Activated T-cell treated with anti-CD3 and anti-CD28 coated beads for 4 hours (primary cell): ENCODE measurements at places on chromosomes 1 and 21.

GRCh38 chr1:67683316-67683715, 1.7 kb upstream of the GADD45A start:
- no peak for DNase-seq

DNA sequence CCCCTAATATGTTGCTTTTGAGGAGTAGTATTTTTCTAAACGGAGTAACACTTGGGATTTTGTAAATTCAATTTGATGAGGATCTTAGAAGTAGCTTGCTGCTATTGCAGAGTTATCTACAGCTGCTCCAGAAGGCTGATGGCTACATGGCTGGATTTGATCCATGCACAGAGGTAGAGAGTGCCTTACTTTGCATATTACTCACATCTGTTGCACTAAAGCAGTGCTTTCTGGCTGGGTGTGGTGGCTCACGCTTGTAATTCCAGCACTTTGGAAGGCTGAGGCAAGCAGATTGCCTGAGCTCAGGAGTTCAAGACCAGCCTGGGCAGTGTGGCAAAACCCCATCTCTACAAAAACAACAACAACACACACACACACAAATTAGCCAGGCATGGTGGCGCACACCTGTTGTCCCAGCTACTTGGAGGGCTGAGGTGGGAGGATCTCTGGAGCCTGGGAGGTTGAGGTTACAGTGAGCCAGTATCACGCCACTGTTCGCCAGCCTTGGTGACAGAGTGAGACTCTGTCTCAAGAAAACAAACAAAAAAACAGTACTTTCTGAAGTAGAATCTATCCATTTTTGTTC, 24.6 kb downstream of the RALGPS2 start:
- DNase-seq: no peak

DNA sequence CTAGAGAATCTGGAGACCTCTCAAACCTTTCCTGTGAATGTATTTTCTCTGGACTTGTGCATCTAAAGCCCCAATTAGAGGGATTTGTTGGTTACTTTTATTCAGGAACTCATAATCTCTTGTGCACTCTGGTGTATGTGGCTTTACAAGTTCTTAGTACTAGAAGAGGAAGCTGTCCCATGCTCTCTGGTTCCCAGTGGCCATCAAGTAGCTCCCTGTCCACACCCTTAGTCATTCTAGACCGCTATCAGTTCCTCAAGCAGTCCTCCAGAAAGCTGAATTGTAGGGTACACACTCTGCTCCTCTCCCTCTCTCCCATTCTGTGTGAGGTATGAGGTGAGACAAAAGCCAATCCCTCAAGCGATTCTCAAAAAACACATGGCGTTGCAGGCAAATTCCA, 470.3 kb downstream of the PTPRC start:
- DNase-seq: no peak

GRCh38 chr1:95029532-95029931, 43.2 kb downstream of the ALG14 start:
- no peak for DNase-seq

DNA sequence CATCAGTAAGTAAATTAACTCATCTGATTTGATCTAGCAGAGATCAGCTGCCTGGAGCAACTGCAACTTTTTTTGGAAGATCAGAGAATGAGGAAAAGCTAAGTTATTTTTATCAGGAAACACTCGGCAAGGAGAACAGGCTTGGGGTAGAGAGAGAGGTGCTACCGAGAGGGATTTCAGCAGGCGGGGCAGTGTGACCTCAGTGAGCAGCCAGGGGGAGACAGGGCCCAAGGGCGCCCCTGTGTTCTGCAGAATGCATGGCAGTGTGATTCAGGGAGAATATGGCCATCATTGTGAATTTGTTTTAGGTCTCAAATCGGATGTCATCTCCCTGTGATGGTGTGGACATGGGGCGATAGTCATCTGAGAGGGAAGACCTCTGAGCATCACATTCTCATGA, 484.1 kb upstream of the VAMP3 start:
- DNase-seq: no peak

- no peak for DNase-seq
Measured at GRCh38 chr1:40059338-40059959, 18.9 kb downstream of the CAP1 start.

DNA sequence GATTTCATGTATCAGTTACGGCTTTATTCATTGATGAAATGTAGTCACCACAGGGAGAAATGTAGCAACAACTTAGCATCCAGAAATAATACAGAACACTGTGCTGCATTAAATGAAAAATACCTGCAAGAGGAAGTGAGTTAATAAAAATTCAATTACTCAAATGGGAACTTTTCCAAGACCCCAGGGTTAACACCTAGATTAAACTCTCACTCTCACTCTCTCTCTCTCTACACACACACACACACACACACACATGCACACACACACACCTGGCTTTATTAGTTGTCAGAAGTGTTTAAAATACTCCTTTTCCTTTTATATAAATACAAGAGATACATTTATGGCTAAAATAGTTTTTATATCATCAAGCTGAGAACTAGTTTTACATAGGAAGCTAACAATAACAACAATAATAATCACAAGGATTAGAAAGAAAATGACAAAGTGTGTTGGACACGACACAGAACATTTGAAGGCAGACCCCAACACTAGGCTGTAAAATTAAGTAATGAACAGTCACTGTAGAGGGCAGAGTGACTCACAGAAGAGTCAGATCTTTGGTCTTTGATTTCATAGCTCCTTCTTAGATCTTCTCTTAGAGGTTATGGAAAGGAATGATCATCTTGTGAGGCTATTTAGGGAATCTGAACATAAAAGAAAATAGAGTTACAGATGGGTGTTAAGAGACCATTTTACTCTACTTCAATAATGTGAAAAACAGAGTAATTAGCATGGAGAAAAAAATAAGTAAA, 1266.0 kb upstream of the ADGRL2 start:
- no peak for DNase-seq

- DNase-seq: no peak
Measured at GRCh38 chr1:227397354-227397978, 79.2 kb upstream of the CDC42BPA start.

DNA sequence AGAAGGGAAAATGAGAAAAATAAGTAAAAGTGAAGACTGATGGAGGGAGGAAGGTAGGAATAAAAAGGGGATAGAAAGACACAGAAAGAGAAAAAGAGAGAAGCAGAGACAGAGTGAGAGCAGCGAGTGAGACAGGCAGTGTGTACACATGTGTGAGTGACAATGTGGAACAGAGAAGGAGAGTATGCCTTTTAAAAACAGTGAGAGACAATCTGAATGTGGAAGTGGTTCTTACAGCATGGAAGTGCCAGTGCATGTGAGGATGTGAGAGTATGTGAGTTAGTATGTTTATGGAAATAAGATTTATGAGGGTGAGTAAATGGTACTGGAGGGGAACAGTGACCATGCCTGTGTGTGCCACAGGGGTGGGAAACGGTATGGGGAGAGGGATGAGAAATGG, 1.2 kb downstream of the NEGR1 start:
- no peak for DNase-seq

- DNase-seq: no peak
Measured at GRCh38 chr1:224733027-224733911, 117.2 kb downstream of the CNIH3 start.

- DNase-seq: no peak
Measured at GRCh38 chr1:18632218-18632588, 1.6 kb downstream of the PAX7 start.

DNA sequence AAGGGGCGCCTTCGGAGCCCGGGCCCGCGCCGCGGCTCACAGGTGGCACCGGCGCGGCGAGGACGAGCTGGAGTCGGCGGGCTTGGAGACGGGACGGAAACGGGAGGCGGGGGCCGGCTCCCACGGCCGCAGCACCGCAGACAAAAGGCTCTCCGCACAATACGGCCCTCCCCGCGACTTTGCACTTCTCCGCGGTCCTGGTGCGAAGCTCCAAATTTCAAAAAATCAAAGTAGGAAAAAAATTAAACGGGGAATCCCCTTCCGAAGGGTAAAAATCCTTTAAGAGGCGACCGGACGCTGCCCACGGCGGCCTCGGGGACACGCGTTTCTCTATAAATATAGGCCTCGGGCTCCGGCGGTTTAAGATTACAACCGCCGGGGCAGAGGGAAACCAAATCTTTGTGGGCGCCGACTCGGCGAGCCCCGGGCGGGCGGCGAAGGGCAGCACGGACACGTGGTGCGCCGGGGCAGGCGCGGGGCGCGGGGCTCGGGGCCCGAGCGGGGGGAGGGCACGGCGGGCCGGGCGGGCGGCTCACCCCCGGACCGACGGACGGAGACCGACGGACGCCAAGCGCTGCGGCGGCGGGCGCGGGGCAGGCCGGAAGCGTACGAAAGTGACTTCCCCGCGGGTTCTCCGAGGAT, 453 bp downstream of the PABPC4 start:
- peak; percentile 9 for DNase-seq

- DNase-seq: no peak
Measured at GRCh38 chr1:179583771-179584320, 7.8 kb upstream of the TDRD5 start.

- no peak for DNase-seq
Measured at GRCh38 chr1:66156144-66156543, 363.4 kb downstream of the PDE4B start.

DNA sequence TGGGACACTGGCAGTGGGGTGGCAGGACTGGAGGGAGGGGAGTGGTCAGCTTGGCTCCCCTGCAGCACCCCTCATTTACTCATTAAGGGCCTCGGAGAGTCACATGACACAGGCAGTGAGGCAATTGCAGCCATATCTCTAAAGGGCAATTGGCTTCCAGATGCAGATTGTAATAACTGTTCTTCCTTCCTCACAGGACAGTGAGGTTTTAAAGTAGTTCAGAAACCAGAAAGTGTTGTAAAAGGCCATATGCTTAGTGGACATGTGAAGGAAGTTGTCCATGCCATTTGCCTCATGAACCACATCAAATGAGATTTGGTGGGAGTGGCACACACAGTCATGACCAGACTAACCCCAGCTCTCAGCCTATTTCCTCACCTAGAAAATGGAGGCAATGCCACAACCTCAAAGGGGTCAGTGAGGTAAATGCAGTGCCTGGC, 11.1 kb downstream of the MTX1 start:
- DNase-seq: no peak

- DNase-seq: no peak
Measured at GRCh38 chr1:34842952-34843371, 16.6 kb downstream of the SMIM12 start.

- no peak for DNase-seq
Measured at GRCh38 chr1:12097321-12097720, 34.2 kb downstream of the TNFRSF8 start.

- no peak for DNase-seq
Measured at GRCh38 chr1:9618909-9619679, 30.4 kb downstream of the TMEM201 start.

DNA sequence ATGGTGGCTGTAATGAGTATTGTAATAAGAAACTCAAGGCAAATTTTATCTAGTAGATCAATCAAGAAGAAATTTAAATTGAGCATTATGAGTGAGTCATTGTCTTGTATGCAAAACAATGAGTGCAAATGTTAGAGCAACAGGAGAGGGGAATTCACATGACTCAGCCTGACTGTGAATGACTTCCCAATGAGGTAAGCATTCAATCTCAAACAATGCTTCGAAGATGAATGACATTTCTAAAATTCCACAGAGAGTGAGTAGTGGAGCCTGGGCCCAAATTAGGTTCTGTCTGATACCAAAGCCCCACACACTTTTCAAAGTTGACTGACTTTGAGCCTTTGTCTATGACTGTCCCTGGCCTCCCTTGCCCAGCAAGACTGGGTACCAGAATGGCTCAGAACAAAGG, 738.0 kb downstream of the PTPRU start:
- no peak for DNase-seq

GRCh38 chr1:161069241-161069640, 450 bp downstream of the ARHGAP30 start:
- no peak for DNase-seq

DNA sequence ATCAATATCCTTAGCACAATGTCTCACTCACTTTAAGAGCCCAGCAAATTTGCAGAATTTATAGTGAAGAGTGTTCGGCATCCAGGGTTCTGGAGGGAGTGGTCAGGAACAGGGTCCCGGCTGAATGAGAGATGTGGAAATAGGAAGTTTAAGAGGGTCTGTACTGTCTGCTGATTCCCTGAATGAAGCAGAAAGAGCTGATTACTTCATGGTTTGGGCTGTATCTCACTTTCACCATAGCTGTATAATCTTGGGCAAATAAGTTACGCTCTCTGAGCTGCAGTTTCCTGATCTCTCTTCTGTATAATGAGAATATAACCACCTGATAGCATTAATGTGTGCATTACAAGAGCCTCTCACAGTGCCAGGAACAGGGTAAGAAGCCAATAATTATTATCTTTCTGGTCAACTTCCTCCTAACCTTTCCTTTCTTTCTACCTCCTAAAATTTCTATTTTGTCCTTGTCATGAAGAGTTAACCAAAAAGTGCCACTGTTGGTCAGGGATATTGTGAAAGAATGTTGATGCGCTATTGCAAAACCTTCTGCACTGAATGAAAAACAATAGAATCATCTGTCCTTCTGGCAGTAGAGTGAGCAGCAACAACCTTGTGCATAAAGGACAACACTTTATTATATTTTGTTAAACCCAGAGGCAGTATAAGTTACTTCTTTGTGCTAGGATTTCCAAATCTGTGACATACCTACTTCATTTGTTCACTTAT, 14.7 kb upstream of the PTGFR start:
- no peak for DNase-seq

DNA sequence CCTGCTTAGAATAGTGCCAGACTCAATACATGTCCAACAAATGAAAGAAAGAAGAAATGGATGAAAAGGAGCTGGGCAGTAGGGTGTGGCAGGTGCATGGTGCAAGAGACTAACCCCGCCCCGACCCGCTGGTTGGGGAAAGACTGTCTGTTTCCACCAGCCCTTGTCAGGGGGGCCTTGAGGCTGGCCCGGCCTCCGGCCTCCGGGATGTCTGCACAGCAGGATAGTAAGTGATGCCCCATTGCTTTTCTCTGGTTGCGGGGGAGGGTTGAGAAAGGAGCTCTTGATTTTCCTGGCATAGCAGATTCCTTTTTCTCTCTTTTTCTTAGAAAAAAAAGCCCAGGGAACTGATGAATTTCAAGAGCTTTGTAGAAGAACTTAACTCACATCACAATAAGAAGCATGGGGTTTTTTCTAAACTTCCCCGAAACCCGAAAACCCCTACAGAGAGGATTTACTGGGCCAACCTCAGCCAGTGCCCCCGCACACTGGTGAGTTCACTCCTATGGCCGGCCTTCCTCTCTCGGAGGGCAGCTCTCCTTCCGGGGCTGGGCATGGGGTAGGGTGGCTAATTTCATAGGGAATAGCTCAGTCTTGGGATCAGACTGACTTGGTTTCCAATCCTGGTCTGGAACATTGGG, 12.5 kb upstream of the TTC22 start:
- no peak for DNase-seq
